Vagina (tissue), 2 donors: ENCODE measurements at places on chromosomes 16 and 17.

- DNase-seq: no peak
These were observed 2.3 kb downstream of the CMIP start for GRCh38 chr16:81446907-81447268.

DNA sequence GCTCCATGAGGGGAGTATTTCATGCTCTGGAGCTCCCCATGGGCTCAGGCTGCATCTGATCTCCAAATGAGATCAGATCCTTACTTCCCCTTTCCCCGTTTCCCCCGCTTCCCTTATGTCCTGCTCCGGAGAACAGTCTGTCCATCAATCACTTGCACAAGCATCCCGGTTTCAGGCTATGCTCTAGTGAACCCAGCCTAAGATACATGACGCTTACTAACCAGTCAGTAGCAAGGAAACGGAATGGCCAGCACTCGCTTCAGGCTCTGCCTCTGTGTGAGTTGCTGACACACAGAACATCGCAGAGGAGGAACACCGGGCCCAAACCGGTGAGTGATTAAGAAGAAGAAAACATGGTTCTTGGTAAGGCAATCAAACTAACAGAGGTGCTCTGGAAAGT, 9.4 kb upstream of the ATP5MC1 start:
- DNase-seq: no peak

DNA sequence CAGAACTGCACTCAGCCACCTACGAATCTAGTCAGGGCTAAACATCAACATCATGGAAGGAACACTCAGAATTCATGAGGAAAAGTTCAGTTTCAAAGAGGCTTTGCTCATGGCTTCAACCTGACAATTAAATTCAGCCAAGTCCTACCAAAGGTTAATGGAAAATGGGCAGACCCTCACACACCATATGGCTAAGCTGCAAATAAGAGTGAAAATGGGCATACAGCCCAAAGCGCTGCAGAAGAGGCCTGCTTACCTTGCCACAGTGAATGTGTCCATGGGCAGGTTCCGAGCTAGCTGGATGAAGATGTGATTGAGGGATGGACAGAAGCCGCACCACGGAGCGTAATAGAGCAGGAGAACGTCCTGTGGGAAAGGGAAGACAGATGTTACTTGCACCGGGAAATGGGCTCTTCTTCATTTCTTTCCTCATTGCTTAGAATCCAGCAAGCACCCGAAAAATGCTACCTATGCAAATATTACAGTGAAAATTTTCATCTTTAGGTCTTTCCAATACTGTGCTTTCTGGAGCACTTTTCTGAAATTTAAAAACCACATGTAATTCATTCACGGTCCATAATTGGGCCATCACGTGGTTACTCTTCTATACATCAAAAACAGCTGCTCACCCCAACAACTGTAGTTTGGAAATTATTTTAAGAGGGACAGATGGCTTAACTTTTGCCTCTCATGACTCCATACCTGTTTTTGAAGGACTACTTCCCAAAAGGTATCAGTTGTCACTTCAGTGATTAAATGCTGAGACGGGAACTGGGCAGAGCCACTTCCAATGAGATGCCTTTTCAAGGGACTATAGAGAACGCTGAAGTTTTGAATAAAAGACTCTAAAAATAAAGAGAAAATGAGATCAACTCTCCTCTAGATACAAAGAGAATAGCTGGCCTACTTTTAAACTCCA, 19.6 kb downstream of the SNN start:
- no peak for DNase-seq

DNA sequence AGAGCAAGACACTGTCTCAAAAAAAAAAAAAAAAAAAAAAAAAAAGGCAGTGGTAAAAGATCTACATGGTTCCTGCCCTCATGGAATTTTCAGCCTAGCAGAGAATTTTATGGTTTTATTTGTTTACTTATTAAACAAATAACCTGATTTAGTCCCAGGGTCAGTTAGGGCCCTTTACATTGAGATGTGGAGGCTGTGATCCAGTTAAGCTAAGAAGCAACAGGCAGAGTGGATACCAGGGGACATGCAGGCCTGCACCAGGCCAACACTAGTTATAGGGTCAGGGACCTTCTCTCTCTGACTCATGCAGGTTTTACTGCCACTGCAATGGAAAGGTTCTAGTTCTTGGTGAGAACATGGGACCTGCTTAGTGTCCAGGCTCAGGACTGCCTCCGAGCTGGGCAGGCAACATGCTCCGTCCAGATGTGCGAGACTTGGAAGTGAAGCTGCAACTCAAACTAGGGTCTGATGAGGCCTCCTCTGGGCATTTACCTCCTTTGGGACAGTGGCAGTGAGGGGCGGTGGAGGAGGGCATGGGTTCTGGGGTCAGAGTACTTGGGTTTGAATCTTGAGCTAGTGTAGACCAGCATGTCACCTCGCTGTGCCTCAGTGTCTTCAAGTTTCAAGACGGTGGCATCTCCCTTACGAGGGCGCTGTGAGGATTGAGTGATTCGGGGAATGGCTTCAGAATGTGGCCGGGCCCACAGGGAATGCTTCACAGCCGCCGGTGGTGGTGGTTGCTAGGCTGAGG, 301.8 kb downstream of the CPPED1 start:
- DNase-seq: no peak
